Thoracic aorta (tissue), 2 donors: ENCODE measurements at places on chromosomes 2 and 18.

GRCh38 chr2:100494712-100495111 is 24.4 kb downstream of the NMS start:
- DNase-seq = no peak

DNA sequence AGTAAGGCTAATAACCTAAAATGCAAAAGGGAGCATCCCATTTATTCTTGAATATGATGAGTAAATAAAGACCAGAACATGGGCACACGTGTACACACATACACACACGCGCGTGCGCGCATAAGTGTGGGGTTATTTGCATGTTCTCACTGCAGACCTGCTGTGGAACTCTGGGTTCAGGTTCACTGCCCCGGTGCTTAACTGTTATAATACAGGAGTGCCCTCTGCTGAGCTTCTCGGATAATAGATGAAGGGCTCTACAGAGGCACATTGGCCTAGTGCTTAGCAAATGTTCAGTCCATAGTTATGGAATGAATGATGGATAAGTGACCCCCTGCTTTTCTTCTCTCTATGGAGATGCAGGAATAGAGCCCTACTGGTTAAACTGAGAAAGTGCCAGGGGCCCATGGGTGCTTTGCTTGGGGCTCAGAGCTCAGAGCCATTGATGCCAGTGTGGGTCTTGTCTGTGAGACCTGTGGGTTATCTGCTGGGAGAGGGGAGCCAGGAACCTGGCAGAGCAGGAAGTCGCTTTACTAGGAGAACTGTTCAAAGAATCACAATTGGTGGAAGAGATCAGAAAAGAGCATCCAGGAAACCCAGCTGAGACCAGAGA is 3.6 kb upstream of the ARL4C start:
- DNase-seq = no peak

DNA sequence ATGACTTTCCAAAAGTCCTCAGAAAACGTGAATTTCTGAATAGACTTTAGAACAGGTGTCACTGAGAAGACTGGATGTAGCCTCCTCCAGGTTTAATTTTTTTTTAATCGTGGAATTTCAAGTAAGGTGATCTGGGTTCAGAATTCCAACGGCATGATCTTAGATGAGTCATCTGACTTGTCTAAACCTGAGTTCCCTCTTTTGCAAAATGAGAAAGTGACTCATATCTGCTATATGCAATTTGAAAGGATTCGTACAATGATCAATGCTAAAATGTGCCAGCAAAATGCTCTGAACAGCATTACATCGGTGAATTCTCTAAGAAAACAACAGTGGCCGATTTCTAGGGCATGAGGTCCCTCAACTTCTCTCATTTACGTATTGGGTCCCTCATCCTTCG is 69.1 kb upstream of the ZNF516 start:
- DNase-seq = no peak

GRCh38 chr2:236265675-236266074 is 1.5 kb upstream of the ASB18 start:
- no peak for DNase-seq
